ENCODE measurements at places on chromosomes 1 and 21. TPM values are rescaled to one million over a fixed set of nuclear protein-coding genes. Genes with fewer than 3 reads are reported as not detected.
A peak's percentile ranks its signal among the peaks of the same experiment; 100 is the strongest.

Gene TFAP2E
- 0.16 TPM for polyA plus RNA-seq

DNA sequence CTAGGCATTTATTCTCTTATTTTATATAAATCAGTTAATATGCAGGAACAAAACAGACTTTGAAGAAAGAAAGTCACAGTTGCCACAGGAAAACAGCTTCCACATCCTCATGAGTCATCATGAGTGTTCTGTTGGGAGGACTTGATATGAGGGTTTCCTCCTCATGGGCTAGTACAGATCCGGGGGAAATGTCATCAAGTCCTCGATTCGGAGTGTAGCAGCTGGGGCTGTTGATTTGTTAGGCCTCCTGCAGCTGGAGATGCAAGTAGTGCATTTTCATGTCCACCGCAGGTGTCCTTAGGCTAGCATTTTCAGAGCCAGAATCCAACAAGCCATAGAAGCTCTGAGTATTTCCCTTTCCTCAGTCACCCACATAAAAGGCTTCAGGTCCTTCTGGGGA is 36.7 kb downstream of the ADAM30 start:
- H3K27me3 ChIP-seq: peaks cover 5% of the 10 kb centered on the region
- no peak for DNase-seq
- H3K4me3 ChIP-seq: no peak overlapping the region
- H3K4me1 ChIP-seq: no peaks in the 10 kb centered on the region
- no peaks in the 10 kb centered on the region for H3K36me3 ChIP-seq

DNA sequence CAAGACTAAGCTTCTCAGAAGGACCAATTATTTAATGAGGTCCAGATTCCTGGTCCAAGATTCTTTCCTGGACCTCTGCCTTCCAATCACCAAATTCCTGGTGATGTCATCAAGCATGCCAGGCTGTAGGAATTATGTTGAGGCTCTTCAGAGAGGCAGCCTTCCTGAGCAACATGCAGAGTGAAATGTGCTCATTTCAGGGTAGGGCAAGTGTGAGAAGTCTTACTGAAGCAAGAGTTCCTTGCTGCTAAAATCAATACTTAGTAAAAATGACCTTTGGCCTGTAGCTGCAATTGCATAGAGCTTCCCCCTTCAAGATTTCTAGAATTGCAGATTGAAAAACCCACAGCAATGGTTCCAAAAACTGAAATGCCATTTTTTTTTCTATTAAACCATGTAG is 31.7 kb upstream of the BCAR3 start:
- no peaks in the 10 kb centered on the region for H3K36me3 ChIP-seq
- DNase-seq: no peak
- peaks cover 25% of the 10 kb centered on the region for H3K4me1 ChIP-seq
- no peaks in the 10 kb centered on the region for H3K27me3 ChIP-seq
- no peak overlapping the region for H3K27ac ChIP-seq
- no peak overlapping the region for H3K4me3 ChIP-seq

- no peaks in the 10 kb centered on the region for H3K4me1 ChIP-seq
- H3K27ac ChIP-seq: no peak overlapping the region
- DNase-seq: no peak
- no peaks in the 10 kb centered on the region for H3K27me3 ChIP-seq
Measured at GRCh38 chr1:50139339-50140181, 30.8 kb downstream of the ELAVL4 start.

- H3K36me3 ChIP-seq: no peaks in the 10 kb centered on the region
- H3K4me1 ChIP-seq: peaks cover 21% of the 10 kb centered on the region
- peak overlapping the region; percentile 95 for H3K4me3 ChIP-seq
- no peak for DNase-seq
- H3K27ac ChIP-seq: no peak overlapping the region
Measured at GRCh38 chr1:53195246-53196016, 1.2 kb upstream of the CPT2 start.

GRCh38 chr1:6503884-6504602 is 12.6 kb upstream of the PLEKHG5 start:
- H3K4me3 ChIP-seq: no peak overlapping the region
- peaks cover 49% of the 10 kb centered on the region for H3K27me3 ChIP-seq
- peaks cover 5% of the 10 kb centered on the region for H3K4me1 ChIP-seq
- no peak for DNase-seq
- H3K27ac ChIP-seq: no peak overlapping the region

DNA sequence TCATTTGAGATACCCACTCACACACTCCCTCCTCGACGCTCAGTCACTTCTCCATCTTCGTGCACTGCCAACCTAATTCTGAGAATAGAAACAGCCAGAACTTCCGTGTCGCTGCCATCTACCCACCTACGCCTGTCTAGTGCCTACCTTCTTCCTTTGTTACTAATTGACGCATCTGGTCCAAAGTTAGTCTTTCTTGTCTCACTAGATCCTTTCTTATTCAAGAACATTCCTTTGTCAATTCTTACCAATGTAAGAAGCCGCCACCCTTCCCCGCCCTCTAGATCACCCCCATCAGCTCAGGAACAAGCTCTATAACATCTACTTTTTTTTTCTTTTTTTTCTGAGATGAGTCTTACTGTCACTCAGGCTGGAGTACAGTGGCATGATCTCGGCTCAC is 3.7 kb downstream of the PADI6 start:
- no peaks in the 10 kb centered on the region for H3K36me3 ChIP-seq
- peaks cover 10% of the 10 kb centered on the region for H3K27me3 ChIP-seq
- H3K4me1 ChIP-seq: no peaks in the 10 kb centered on the region
- H3K27ac ChIP-seq: no peak overlapping the region
- no peak for DNase-seq

- H3K4me3 ChIP-seq: no peak overlapping the region
- no peak overlapping the region for H3K27ac ChIP-seq
- H3K27me3 ChIP-seq: no peaks in the 10 kb centered on the region
- no peaks in the 10 kb centered on the region for H3K36me3 ChIP-seq
Measured at GRCh38 chr1:2372551-2373490, 18.5 kb downstream of the MORN1 start.

Gene FCRL3
- polyA plus RNA-seq: 248 TPM

Gene NBPF1
- polyA plus RNA-seq: 17.3 TPM

- no peak for DNase-seq
- H3K4me3 ChIP-seq: no peak overlapping the region
- peaks cover 1% of the 10 kb centered on the region for H3K27me3 ChIP-seq
- peaks cover 8% of the 10 kb centered on the region for H3K4me1 ChIP-seq
- no peaks in the 10 kb centered on the region for H3K36me3 ChIP-seq
- H3K27ac ChIP-seq: no peak overlapping the region
Measured at GRCh38 chr21:34744801-34745200, 76.0 kb downstream of the CLIC6 start.

- no peaks in the 10 kb centered on the region for H3K36me3 ChIP-seq
- no peak overlapping the region for H3K4me3 ChIP-seq
- no peak overlapping the region for H3K27ac ChIP-seq
- DNase-seq: no peak
- H3K4me1 ChIP-seq: no peaks in the 10 kb centered on the region
Measured at GRCh38 chr1:60503266-60503925, 429.8 kb upstream of the C1orf87 start.

Gene AMY2B
- 2.2 TPM for polyA plus RNA-seq

DNA sequence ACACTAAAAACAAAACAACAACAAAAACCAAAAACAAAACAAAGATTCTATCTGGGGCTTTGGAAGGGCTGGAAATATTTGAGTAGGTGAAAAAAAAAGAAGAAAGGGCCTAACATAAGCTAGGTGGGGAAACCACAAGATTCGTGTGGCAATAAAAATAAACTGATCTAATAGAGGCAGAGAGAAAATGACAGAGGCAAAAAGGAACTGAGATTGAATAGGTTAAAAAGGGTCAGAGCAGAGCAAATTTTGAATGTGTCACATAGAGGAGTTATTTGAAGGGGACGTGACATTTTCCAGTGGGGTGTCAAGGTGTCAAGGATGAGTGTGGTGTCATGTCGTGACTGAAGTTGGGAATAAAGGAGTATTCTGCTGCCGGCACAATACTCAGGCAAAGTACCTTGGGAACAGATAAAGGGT is 65.2 kb upstream of the RALGPS2 start:
- peaks cover 7% of the 10 kb centered on the region for H3K36me3 ChIP-seq
- H3K4me1 ChIP-seq: peaks cover 83% of the 10 kb centered on the region
- H3K27ac ChIP-seq: peak overlapping the region; percentile 48
- DNase-seq: peak; percentile 6

DNA sequence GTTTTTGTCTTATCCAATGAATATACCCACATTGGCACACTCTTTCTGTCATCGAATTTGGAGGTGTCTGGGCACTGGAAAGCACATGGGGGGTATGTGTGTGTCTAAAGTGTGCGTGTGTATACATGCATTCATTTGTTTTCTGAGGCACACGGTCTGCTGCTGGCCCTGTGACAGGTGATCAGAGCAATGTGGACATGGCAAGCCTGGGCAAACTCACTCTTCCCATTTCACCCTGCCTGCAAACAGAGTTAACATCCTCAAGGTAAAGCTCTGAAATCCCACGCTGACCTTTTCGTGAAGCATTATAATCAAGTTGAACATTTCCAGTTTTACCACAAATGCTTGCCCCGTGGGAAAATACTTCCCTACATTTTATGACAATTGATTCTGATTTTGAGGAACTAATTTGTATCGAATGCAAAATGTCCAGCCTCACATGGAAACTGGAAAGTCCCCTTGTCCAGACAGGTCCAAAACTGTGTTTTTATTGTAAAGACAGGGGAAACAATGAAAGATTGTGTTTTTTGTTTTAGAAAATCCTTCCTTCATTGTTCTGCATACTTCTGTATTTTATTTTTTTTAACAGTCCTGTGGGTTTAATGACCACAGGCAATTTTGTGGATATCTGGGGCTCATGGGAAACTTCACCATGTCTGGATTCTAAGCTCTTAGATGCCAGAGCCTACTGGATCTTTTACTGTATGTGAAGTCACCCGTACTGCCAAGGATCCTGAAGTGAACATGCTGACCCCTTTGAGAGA is 160.9 kb downstream of the PBX1 start:
- no peak overlapping the region for H3K27ac ChIP-seq
- peaks cover 14% of the 10 kb centered on the region for H3K27me3 ChIP-seq
- no peaks in the 10 kb centered on the region for H3K4me1 ChIP-seq
- H3K4me3 ChIP-seq: no peak overlapping the region
- DNase-seq: no peak
- H3K36me3 ChIP-seq: no peaks in the 10 kb centered on the region

- H3K27me3 ChIP-seq: no peaks in the 10 kb centered on the region
- no peak overlapping the region for H3K4me3 ChIP-seq
Measured at GRCh38 chr1:156550346-156550745, 22.0 kb downstream of the IQGAP3 start.

DNA sequence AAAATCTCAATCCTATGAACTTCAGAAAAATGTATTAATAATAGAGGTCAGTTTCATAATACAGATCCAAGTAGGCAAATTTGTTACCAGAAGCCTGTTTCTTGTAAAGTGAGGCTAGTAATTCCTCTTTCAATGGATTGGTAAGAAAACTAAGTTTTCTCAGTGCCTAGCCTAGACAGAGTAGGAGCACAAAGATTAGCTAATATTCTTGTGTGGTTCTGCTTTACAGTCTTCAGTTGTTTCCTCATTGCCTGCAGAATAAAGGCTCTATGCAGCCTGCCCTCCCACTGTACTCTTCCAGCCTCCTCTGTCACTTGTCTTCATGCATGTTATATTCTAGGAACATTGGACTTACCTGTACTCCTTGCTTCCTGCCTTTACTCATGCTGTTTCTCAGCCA is 2.4 kb upstream of the PPP1R15B start:
- H3K36me3 ChIP-seq: no peaks in the 10 kb centered on the region
- DNase-seq: no peak
- no peaks in the 10 kb centered on the region for H3K27me3 ChIP-seq
- peaks cover 41% of the 10 kb centered on the region for H3K4me1 ChIP-seq
- peak overlapping the region; percentile 39 for H3K4me3 ChIP-seq
- H3K27ac ChIP-seq: peak overlapping the region; percentile 100

- H3K4me3 ChIP-seq: no peak overlapping the region
- H3K27ac ChIP-seq: no peak overlapping the region
- no peak for DNase-seq
- H3K36me3 ChIP-seq: no peaks in the 10 kb centered on the region
Measured at GRCh38 chr1:14763977-14764376, 165.5 kb downstream of the KAZN start.

DNA sequence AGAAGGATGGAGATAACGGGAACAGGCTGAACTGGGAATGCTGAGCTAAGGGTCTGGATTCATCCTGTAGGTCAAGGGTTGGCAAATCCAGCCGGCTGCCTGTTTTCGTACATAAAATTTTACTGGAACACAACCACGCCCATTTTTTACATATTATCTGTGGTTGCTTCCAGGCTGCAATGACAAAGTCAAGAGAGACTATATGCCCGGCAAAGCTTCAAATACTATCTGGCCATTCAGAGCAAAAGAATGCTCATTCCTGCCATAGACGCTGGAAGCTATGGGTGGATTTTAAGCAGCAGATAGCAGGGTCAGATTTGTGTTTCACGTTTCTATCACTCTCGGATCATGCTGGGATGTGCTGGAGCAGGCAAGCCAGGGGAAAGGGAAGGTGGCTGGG is 137.9 kb upstream of the EDN2 start:
- H3K4me3 ChIP-seq: no peak overlapping the region
- H3K27ac ChIP-seq: peak overlapping the region; percentile 97
- DNase-seq: no peak
- peaks cover 9% of the 10 kb centered on the region for H3K36me3 ChIP-seq
- no peaks in the 10 kb centered on the region for H3K27me3 ChIP-seq

DNA sequence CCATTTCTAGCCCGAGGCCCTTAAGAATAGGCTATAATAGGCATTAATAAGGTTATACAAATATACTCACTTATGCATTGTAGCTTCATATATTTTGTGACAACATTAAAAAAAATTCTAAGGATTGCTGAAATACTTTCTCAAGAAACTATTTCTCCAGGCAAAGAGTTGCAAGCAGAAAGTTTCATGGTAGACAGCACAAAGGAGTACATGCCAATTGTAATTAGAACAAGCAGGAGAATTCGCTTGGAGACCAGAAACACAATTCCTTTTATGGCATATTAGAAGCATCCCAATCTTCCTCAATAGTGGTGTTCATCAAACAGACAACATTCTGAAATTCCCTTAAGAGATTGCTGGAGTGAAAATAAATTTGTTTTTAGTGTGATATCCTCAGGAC is 122.8 kb downstream of the CRB1 start:
- H3K36me3 ChIP-seq: no peaks in the 10 kb centered on the region
- no peaks in the 10 kb centered on the region for H3K4me1 ChIP-seq
- H3K27ac ChIP-seq: no peak overlapping the region
- H3K4me3 ChIP-seq: no peak overlapping the region

Gene TBX19
- polyA plus RNA-seq: 2.3 TPM

DNA sequence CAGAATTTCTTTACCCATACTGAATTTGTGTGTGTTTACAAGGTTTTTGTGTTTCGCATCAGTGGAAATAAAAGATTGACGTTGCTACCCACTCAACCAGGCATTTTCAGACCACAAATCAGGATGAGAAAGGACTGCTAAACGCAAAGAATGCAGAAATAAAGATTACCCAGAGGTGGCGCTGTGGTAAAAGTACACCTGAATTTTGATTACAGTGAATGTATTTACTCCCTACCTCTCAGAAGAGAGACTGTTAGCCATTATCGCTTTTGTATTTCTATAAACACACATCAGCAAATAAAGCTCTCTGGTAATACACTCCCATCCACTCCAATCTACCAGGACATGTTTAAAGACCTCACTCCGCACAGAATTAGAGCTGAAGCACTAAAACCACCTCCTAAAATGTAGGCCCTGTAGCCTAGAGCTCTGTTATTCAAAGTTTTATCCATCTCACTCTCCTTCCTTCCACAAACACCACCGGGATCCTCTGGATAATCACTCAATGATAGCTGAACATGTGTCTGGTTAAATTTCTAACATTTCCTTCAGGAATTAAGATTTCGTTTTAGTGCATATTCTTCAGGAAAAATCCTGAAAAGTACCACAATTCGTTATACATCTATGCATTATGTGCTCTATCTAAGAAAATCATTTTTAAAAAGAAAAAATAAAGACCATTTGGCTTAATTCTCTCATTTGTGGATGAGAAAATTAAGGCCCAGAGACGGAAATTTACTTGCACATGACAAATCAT is 2.5 kb upstream of the LMO4 start:
- peaks cover 24% of the 10 kb centered on the region for H3K4me1 ChIP-seq
- H3K36me3 ChIP-seq: no peaks in the 10 kb centered on the region
- peak overlapping the region; percentile 50 for H3K4me3 ChIP-seq
- H3K27ac ChIP-seq: peak overlapping the region; percentile 24
- DNase-seq: peak; percentile 60

Data from naive B cell (primary cell).